ENCODE measurements at places on chromosomes 5 and 9.

DNA sequence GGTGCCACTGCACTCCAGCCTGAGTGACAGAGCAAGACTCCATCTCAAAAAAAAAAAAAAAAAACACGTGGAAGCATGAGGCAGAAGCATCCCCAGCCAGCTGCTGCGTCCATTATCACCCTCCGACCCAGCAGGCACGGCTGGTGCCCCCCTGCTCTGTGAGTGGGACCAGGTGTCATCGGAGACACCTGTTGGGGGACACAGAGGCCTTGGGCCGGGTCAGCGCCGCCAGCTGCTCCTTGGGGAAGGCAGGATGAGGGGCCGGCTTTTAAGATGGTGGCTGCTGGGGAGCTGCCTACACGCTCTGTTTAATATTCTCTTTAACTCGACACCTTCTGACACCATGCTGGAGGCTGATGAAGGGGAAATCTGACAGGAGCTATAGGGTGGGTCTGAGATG is 80.2 kb upstream of the RUFY1 start:
- DNase-seq: no peak

DNA sequence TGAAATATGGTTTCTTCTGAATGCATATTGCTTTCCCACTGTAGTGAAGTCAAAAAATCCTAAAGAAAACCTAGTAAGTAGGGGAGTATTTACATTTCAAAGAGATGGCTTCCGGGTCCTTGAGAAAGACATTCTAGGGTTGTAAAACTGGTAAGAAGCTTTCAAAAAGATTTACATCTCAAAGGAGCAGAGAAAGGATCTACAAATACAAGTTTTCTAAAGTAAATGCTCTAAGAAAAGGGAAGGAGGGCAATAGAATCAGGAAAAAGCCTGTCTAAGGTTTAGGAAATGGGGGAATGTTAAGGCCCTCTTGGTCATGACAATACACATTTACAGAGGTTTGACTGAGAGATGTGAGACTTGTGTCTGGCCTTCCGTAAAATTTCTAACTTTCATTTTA is 16.7 kb upstream of the TRPC7 start:
- no peak for DNase-seq

GRCh38 chr5:40616781-40617180 is 62.9 kb upstream of the PTGER4 start:
- no peak for DNase-seq

DNA sequence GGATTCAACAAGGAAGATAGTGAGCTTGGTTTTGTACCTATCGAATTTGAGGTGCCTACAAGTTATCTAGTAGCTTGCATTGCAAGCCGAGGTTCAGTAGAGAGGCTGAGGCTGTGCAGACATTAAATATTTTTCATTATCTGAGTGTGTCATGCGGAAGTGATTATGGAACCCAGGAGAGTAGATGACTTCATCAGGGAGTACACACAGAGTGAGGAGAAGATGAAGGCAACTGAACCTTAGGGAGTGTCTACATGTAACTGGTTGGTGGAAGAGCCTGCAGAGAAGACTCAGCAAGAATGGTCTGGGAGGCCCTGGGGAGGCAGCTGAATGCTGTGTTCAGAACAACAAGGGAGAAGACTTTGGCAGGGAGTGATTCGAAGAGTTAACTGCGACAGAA is 393.9 kb downstream of the ARHGEF28 start:
- DNase-seq: no peak

- DNase-seq: peak; percentile 62
Observed at GRCh38 chr9:137240318-137240840, 708 bp upstream of the TUBB4B start.

GRCh38 chr5:37308793-37309192 is 59.6 kb upstream of the CPLANE1 start:
- no peak for DNase-seq

Measured in germinal center (tissue), 1 donor.